ENCODE measurements at places on chromosomes 6 and 20. TPM values are rescaled to one million over a fixed set of nuclear protein-coding genes. Genes with fewer than 3 reads are reported as not detected.
A peak's percentile ranks its signal among the peaks of the same experiment; 100 is the strongest.

DNA sequence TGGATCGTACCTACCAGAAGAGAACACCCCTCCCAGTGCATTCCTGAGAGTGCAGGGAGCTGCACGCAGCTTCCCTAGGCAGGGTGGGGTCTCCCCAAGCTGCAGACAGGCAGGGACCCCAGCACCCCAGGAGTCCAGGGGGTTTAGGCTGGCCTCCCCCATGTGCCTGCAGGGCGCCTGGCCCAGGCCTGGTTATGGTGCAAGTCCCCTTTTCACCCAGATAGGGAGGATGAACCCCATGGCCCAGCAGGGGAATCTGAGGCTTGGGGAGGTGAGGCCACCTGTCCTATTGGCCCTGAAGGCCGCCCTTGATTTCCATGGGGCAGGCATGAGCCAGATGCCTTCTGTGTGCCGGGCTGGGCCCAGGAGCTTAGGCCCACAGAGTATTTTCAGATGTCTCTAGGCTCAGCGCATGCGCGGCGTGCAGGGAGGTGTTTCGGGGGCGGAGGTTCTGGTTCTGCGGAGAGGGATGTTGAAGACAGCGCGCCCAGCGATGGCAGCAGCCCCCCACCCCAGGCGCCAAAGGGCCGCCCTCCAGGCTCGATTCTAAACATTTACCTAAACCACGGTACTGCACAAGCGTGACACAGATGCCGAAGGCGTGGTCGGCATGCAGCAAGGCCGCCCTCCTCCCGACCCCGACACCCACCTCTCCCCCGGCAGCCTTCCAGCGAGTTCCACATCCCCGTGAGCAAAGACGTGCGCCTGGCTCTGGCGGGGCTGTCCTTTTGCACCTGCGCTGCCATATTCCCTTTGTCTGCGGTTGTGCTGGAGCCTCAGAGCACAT, 29.4 kb downstream of the COL20A1 start:
- no peak overlapping the region for H3K4me3 ChIP-seq
- H3K4me1 ChIP-seq: no peaks in the 10 kb centered on the region

GRCh38 chr6:66865771-66866170, 1158.7 kb upstream of the EYS start:
- no peaks in the 10 kb centered on the region for H3K4me1 ChIP-seq
- no peak overlapping the region for H3K4me3 ChIP-seq
- peak; percentile 49 for DNase-seq
- no peaks in the 10 kb centered on the region for H3K36me3 ChIP-seq
- no peak overlapping the region for H3K27ac ChIP-seq
- H3K27me3 ChIP-seq: no peaks in the 10 kb centered on the region

- no peak for DNase-seq
- no peaks in the 10 kb centered on the region for H3K4me1 ChIP-seq
- no peaks in the 10 kb centered on the region for H3K27me3 ChIP-seq
- H3K36me3 ChIP-seq: no peaks in the 10 kb centered on the region
- no peak overlapping the region for H3K4me3 ChIP-seq
Observed at GRCh38 chr6:155452576-155452975, 3.1 kb downstream of the NOX3 start.

Gene TBC1D32
- total RNA-seq: 21.0 TPM

DNA sequence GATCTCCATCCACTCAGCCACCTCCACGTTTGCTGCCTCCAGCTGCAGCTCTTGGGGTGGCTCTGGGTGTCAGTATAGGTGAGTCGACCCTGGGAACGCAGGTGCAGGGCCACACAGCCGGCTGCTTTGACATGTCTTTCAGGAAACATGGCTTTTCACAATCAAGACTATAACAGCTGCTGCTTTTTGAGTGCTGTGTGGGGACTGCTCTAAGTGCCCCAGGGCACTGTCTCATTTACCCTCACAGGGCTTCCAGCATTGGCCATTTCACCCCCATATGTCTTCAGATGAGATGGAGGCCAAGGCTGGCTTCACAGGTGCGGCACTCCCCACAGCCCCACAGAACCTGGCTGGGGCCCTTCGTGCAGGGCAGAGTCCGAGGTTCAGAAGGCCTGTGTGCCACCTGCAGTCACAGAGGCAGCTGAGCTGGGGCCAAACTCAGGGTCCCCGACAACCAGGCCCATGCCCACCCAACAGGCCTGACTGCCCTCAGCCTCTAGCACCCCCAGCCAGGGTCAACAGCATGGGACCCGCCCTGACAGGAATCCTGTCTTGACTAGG, 14.9 kb upstream of the CST7 start:
- no peak overlapping the region for H3K27ac ChIP-seq
- H3K4me1 ChIP-seq: no peaks in the 10 kb centered on the region
- H3K4me3 ChIP-seq: no peak overlapping the region
- no peaks in the 10 kb centered on the region for H3K36me3 ChIP-seq
- DNase-seq: no peak

- DNase-seq: no peak
- no peaks in the 10 kb centered on the region for H3K36me3 ChIP-seq
- H3K4me3 ChIP-seq: no peak overlapping the region
- H3K4me1 ChIP-seq: no peaks in the 10 kb centered on the region
Observed at GRCh38 chr6:168098431-168098861, 19.4 kb upstream of the FRMD1 start.

Gene SDCBP2
- total RNA-seq: 2.1 TPM

- no peaks in the 10 kb centered on the region for H3K4me1 ChIP-seq
- peak; percentile 96 for DNase-seq
- no peaks in the 10 kb centered on the region for H3K27me3 ChIP-seq
- H3K27ac ChIP-seq: peak overlapping the region; percentile 39
- H3K4me3 ChIP-seq: no peak overlapping the region
Observed at GRCh38 chr6:53432318-53433161, 83.8 kb upstream of the ELOVL5 start.

GRCh38 chr6:55528624-55529023, 50.4 kb downstream of the HMGCLL1 start:
- no peaks in the 10 kb centered on the region for H3K36me3 ChIP-seq
- no peaks in the 10 kb centered on the region for H3K27me3 ChIP-seq
- H3K4me3 ChIP-seq: no peak overlapping the region
- DNase-seq: peak; percentile 50
- no peaks in the 10 kb centered on the region for H3K4me1 ChIP-seq

Gene C20orf141
- not detected for total RNA-seq

DNA sequence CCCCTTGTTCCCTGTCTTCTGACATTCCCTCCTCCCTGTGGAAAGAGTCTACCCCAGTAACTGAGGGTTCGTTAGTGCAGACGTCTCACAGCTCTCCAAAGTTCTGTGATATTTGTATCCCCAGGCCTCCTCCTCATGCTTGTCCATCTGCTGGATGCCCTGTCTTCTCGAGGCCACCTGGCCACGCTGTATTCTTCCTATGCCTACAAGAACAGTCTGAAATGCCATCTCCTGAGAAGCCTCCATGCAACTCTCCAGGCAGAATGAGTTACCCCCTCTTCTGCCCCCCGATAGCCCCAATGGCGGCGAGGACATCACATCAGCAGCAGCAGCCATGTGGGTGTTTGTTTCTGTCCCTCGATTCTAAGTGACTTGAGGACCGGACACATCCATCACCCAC, 9.3 kb downstream of the ULBP2 start:
- H3K4me3 ChIP-seq: no peak overlapping the region
- DNase-seq: no peak
- no peak overlapping the region for H3K27ac ChIP-seq
